ENCODE measurements at places on chromosomes 3 and 15.

DNA sequence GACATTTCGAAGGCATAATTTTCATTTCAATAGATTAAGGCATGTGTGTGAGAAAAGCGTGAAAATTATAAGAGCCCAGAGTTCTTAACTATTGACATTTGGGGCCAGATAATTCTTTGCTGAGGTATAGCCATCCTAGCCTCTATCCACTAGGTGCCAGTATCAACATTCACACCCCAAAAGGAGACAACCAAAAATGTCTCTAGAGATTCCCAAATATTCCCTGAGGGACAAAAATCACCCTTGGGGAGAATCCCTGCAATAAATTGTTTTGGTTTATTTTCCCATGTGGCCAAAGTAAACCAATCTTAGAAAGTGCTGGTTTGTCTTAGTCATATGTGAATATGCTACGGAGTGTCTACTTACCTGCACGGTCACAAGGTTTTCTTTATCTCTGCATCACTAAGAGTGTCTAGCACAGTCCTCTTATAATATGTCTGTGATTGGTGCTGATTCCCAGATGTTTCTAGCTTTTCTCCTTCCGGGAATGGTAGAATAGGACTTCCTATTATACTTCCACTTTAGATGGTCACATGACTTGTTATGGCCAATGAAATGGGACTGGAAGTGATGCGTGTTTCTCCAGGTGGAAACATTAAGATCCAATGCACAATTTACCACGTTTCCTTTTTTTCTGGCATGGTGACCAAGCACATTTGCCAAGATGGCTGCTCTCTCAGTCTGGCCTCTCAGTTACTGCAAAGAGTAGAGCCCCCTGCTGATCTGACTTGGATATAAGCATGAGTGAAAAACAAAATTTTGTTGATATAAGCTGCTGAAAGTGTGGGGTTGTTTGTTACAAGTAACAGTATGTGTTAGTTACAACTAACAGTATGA, 8.0 kb upstream of the KBTBD8 start:
- no peak for DNase-seq

GRCh38 chr15:28885630-28886430, at the start of gene APBA2:
TSS of gene APBA2 (plus strand) at chr15:28885974. CDS start at chr15:29053885, 167,911 bp downstream.
- peak; percentile 78 for DNase-seq

GRCh38 chr3:55870594-55870993, 383.5 kb upstream of the WNT5A start:
- no peak for DNase-seq

DNA sequence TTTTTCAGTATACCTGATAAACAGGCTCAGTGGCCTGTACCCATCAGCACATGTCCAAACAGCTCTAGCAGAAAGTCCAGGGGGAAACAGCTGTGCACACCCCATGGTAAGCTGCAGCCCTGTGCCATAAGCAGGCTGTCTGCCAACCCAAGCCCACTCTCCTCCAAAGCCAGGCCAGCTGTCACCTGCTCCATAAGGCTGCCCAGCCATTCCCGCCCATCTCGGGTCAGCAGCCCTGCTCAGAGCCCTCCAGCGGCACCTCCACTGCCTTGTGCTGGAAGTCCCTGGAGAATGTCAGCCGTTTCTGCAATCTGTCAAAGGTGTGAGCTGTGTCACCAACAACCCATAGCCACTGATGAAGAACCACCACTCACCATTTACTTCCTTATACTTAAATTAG, 82.0 kb downstream of the NTRK3 start:
- no peak for DNase-seq

GRCh38 chr3:10977892-10978510, 14.5 kb upstream of the SLC6A1 start:
- peak; percentile 55 for DNase-seq

DNA sequence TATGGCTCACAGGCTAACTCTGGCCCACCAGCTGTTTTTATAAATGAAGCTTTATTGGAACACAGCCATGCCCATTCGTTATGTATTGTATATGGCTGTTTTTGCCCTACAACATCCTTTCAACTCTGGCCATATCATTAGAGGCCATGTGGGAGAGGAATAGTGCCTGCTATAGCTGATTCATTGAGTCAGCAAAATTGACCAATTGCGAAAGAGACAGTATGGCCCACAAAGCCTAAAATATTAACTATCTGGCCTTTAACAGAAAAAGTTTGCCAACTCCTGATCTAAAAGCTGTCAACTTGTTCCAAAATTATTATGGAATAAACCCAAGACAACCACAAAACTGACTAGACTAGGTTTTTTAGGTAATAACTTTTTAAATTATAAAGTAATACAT, 1.4 kb downstream of the NR1I2 start:
- DNase-seq: no peak

GRCh38 chr3:53753518-53754183, 92.6 kb downstream of the CHDH start:
- no peak for DNase-seq

DNA sequence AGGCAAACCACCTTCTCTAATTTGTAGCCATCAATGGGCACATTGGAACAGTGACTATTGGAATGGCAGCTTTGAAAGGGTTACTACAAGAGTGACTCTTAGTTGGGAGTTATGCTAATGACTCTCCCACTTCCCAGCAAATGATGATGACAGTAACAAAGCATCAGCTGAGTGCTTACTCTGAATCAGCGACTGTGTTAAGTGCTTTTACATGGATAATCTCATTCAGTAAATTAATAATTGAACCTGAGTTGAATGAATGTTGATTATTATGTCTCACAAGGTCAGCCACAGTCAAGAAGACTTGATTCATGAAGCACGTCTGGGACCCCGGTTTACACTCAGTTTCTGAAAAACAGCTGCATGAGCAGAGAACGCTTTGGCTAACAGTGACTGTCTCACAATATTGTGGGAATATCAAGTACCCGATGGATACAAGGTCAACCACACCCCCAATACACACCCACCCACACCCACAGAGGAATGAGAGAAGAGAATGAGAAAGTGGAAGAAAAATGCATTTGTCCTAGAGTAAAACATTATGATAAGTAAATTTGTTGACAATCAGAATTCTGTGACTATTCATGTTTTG, 242.0 kb upstream of the FEZF2 start:
- DNase-seq: no peak

DNA sequence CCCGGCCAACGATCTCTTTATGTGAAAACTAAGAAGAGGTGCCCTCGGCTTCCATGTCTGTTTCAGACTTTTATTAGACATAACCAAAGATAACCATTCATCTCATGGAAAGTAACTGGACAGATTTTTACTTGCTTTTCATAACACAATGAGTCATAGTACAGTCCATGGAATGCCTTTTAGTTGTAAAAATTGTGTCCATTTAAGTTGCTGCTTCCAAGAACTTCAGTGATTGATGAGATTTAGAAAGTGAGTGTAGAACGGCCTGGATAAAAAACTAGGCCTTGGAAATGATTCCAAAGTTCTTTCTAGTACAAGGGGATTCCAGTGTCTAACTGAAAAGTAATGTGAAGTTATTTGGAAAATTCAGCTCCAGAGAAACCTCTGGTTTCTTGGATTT, 10.8 kb downstream of the EIF2AK4 start:
- DNase-seq: no peak

- DNase-seq: no peak
These were observed 24.5 kb downstream of the CYFIP1 start for GRCh38 chr15:22955544-22956119.

DNA sequence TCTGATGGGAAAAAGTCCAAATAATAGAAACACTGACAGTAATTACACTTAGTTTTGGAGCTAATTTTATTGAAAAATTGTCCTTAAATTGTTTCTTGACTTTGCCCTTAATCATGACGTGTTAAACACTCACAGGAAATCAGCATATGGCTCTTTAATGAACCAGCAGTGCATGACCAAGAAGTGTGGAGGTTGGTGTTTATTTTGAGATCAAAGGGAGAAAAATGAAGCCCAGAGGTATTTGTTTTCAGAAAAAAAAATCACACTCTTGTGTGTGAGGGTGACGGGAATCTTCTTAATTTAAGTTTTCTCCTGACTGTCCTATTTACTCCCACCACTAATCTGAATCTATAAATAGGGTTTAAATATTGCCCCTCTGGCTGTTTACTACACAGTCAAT, 28.8 kb upstream of the SYNM start:
- DNase-seq: no peak

DNA sequence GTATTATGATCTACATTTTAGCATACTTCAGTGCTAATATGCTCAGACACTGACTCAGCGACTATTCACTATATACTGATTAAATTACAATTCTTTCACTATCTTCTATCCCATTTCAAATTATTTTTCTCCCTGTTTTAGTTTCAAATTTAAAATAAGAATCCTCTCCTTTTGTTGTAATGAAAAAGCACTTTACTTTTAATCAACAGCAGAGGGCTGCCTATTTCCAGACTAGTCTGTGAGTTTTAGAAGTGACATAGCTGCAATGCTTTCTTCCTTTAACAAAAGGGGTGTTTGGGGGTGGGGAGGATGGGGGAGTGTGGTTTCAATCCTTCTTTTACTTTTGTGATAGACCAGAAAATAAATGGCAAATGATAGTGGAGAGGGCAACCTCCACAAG, 2.4 kb downstream of the NEDD4 start:
- no peak for DNase-seq

- peak; percentile 40 for DNase-seq
These were observed 22.5 kb downstream of the FAM240A start for GRCh38 chr3:46634856-46635255.

- peak; percentile 77 for DNase-seq
These were observed 627 bp downstream of the DUSP7 start for GRCh38 chr3:52055537-52056351.

- no peak for DNase-seq
These were observed 34.5 kb downstream of the FANCI start for GRCh38 chr15:89278307-89278706.

DNA sequence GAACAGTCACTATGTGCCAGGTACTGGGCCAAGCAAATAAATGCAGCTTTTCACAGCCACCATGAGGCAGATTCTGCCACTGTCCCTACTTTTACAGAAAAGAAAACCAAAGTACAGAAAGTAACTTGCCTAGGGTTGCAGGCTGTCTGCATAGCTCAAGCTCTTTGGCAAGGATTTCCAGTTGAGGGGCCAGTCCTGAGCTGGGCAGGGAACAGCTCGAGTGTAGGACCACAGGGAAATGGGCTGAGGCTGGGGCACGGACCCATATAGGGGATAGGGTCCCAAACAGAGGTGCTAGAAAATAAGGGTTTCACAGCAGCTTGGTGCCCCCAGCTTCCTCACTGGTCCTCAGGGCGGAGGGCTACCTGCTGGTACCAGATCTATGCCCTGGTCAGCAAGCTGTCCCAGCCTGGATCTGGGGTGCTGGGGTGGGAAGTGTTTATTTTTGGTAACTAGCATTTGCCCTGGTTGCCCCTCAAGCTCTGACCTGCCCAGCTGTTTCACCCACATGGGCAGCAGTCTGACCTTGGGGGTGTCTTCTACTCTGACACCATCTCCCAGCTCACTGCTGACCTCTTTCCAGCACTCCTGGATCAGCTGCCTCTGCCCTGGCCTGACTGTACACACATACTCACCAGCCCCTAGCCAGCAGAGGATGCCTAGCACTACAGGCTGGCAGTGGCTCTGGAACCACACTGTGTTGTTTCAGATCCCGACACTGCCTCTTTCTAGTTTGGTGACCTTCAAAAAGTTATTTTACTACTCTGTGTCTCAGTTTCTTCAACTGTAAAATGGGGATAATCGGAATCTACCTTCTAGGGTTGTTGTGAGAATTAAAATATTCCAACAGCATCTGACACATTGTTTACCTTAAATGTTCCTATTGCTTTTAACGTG, 16.2 kb downstream of the MRAS start:
- DNase-seq: no peak

DNA sequence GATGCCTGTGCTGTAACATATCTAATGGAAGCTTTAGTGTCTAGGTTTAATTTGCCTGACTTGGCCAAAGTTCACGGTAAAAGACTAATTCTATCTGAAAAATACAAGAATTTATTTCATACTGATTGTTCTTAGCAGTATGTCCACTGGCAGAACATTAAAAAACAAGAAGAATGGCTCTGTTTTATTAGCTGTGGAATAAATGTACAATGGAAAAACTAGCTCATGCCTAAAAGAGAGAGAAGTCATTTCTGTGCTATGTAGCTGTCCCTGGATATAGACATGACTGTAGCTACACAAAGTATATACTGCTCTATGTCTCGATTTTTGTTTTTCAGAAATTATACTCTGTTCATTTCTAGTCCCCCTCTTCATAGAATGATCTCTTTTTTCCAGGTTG, 13.9 kb upstream of the VGLL3 start:
- DNase-seq: no peak

GRCh38 chr3:56825567-56826438, 24.1 kb upstream of the ARHGEF3 start:
- no peak for DNase-seq

DNA sequence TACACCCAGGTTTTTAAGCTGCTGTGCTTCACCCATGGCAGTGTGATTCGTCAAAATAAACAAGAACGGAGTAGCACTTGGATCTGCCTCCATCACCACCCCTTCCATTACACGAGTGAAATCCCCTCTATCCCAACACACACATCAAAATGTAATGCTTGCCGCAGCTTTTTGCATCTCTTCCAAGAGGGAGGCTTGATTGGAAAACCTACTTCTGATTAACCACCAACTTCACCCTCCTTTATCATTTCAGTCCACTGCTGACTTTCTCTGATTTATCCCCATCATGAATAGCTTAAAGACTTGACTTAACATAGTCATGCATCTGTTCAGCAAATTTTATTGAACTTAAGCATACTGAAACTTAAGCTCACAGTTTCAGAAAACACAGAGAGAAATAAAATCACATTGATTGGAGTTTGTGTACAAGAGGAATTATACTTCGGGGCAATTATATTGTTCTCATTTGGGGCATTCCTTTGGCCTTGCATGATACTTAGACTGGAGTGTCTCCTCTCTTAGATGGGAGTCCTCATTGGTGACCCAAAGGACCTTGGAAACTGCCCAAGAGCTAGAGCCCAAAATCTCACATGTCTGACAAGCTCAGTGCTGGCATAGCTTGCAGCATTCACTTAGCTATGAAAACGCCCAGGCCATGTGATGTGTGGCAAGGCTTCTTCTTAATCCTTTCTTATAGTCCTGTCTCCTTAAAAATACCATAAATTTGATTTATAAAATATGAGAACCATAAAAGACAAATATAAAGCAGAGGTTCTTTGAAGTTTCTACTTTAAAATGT, 124.3 kb upstream of the UMPS start:
- no peak for DNase-seq

DNA sequence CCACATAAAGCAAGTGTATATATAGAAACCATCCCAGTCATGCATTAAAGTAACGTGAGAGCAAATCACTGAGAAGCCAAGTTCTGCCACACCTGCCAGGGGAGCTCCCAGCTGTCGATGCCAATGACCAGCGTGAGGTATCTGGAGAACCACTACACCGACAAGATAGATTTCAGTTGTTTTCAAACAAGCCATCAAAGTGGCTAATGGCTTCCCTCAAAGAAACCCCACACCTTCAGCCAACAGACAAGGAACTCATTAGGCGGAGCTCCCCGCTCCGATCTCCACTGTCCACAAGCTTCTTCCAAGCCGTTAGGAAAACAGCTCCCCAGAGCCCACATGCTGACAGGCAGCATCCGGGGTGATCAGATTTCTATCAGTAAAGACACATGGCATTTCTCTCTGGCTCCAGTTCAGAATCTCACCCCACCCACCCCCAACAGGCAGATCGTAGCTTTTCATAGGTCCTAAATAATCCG, 54.2 kb upstream of the SPATA12 start:
- no peak for DNase-seq

GRCh38 chr3:157130467-157131251, 29.3 kb downstream of the CCNL1 start:
- peak; percentile 54 for DNase-seq

Measured in H1 (cell line).